ENCODE measurements at places on chromosomes 1 and 21.

DNA sequence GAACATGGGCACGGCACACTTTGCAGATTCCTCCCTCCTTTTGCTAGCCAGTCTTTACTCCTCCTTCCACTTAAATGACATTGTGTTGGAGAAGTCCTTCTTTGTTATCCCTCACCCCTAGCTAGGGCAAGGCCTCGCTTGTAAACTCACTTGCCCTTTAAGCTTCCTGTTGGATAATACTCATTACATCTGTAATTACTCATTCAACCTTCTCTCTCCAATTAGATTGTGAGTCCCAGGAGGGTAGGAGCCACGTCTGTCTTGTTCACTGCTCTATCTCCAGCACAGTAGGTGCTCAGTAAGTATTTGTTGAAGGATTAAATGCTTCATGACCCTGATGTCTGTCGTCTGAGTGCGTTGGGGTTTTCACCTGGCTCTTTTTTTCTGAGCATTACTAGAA, 98.7 kb upstream of the USP24 start:
- DNase-seq, result no peak

DNA sequence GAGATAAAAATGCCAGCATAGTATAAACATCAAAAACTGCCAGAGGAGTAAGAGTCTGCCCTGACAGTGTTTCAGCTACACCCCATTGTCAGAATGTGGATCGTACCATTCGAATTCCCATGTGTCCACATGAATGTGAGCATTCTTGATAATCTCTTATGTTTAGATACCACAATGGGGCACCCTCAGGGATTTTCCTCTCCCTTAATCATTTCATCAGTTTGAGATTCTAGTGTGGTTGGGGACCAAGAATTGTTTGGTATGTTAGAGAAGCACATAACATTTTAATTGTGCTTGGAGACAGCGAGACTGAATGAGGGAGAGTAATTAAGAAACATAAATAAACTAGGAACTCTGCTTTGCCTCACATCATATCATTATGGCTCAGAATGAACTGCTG, 120.2 kb downstream of the ZC3H11B start:
- no peak for DNase-seq

- no peak for DNase-seq
Observed at GRCh38 chr1:42085596-42085995, 67.6 kb upstream of the GUCA2B start.

DNA sequence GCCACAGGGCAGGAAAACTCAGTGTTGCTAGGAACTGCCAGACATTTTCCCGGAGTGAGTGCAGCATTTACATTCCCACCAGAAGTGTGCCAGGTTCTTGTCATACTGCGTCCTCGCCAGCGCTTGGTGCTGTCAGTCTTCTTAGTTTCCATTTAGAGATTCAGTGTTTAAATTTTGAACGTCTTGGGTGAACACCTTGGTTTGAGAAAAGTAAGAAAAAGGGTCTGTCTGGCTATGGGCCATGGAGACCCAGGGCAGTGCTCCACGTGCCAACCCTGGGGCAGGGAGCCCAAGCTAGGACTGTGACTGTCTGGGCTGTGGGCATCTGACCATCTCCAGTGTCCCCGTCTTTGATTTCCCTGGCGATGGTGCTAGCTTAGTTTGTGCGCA, 16.0 kb downstream of the IBA57 start:
- no peak for DNase-seq

- no peak for DNase-seq
Observed at GRCh38 chr21:42777064-42777756, 102.1 kb downstream of the WDR4 start.

- DNase-seq, result no peak
Observed at GRCh38 chr1:201172326-201172725, 18.1 kb upstream of the TMEM9 start.

DNA sequence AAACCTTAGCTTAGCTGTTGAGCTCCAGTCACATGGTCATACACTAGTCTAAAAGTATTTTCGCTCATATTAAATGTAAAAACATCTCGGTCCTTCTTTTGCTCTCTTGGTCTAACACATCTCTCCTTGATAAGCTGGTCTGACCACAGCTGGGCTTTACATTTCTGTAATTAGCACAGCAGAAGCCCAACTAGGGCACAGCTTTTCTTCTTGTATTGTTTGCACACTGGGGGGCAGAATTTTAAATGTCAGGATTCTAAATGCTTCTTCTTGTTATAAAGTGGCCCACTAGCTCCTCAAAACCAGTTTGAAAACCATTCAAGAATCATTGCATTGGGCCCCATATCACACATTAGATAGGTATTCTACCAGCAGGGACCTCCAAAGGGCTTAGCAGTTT, 289.1 kb upstream of the PKN2 start:
- no peak for DNase-seq

Data from T-helper 2 cell (primary cell).